ENCODE measurements at places on chromosomes 12 and 14.

DNA sequence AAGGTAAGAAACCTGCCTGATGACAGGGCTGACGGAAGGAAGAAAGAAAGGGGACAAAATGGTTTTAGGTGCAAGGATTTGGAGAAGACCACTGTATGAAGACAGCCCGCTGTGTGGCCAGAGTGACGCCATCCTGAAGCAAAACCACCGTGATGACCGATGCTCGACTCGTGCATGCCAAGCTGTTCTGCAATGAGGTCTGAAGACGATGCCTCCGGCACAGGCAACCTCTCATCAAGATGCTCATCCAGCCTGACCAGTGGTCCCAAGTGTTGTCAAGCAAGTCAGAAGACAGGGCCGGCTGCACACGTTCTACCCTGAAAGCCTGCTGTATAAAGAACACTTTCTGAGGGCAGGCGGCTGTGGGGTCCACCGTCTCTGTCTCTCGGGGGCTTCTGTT, 34.8 kb downstream of the STX2 start:
- no peak for DNase-seq

DNA sequence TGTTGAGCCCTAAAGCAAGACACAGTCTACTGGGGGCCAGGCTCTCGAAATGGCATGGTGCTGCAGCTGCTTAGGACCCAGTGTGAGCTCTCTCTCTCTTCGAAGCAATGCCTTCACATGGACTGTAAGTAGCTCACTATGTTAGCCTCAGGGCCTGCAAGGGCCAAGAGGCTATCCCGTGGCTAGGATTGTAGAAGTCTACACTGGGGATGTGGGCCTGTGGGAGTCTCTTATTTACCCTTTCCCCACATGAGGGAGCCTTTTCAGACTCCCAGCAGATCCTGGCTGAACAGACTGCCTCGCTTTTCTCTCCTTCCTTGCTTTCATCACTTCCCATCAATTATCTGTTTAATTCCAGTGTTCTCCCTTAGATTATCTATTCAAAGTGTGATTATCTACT, 101.4 kb downstream of the GPR65 start:
- no peak for DNase-seq

DNA sequence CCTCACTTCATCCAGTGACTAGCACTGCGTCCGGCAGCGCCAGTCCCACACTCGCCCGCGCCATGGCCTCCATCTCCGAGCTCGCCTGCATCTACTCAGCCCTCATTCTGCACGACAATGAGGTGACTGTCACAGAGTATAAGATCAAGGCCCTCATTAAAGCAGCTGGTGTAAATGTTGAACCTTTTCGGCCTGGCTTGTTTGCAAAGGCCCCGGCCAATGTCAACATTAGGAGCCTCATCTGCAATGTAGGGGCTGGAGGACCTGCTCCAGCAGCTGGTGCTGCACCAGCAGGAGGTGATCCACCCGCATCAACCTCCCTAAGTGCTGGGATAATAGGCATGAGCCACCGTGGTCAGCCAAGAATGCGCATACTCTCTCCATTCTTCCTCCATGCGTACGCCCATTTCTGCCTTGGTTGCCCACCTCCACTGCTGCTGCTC, 59.9 kb downstream of the IRF2BPL start:
- no peak for DNase-seq

- DNase-seq, result no peak
These were observed 37.8 kb downstream of the RTN1 start for GRCh38 chr14:59832653-59833294.

DNA sequence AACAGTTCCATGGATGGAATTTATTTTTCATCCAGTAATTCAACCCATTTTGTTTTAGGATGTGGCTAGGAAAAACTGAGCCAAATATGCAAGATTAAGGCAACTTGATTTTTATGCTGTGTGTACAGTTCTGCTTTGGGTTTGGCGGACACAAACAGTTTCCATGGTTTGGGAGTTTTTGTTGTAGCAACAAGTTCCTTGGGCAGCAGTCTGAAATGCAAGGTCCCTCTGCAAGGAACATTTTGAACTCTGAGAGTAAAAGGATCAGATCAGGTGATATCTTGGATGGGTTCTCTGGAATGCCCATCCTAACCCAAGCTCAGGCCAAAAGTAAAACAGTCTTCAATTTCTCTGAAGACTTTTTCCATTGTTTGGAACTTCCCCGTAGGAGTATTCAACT, 161.2 kb downstream of the TMX1 start:
- DNase-seq, result no peak

GRCh38 chr12:2653461-2653965, 141.3 kb upstream of the FKBP4 start:
- DNase-seq, result no peak
